Fibroblast of skin of left quadriceps (primary cell): ENCODE measurements at places on chromosomes 2 and 18.

DNA sequence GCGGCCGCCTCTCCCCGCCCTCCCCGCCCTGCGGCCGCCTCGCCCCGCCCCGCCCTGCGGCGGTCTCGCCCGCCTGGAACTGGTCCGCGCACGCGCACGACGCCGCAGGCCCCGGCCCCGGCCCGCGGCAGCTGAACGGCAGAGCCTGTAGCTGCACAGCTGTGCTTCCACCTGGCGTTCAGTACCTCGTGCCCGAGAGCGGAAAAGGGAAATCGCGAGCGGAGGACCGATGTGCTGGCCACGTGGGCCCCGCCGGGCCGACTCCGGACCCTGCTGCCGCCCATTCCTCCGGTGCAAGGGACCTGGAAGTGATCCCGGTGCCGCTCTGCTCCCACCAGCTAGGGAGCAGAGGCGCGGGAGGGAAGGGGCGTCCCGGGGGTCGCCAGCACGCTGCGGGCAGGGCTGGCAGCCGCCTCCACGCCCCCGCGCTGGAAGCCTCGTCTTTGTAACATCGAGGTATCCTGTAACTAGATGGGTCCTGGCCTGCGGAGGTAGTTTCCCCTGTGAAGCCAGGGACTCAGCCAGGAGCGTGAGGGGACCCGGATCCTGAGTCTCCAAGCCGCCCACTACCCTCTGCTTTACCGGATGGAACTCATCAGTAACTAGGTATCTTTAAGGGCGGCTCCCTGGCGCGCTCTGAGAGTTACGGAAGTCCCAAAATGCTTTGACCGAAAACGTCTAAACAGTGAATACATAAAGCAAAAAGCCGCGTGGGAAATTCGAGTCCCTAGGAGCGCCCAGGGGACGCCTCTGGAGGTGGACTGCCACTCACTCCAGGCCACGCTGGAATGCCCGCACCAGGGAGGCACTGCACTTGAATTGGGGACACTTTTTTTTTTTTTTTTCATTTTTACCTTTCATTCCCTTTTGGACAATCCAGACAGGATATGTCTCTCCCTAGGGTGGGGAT, 704 bp upstream of the ODC1 start:
- DNase-seq = no peak

DNA sequence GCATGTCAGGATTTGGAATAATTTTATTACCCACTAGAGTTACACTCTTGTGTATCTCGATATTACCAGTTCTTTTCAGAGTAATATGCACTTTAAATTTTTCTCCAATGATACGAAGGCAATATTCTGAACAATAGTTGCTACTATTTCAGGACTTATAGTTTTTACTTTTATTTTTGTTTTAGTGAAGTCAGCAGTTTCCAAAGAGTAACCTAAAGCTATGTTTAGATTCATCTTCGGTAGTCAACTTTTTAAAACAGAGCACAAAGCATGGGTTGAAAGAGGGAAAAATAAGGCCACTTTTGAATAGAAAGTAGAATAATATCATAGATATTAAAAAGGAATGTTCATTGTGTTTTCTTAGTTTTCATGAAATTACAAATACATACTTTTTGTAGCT, 532.7 kb downstream of the CPS1 start:
- no peak for DNase-seq

DNA sequence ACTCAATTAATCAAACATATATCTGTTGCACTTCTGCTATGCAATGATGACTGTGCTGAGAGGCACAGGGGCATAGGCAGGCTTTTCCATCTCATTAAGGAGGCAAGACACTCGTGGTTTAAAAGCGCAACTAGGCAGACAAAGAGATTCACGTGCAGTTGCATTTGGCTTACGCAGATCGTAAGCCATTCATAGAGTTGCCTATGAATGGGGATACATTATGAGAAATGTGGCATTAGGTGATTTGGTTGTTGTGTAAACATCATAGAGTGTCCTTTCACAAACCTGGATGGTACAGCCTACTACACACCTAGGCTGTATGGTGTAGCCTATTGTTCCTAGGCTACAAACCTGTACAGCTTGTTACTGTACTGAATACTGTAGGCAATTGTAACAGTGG, 284.7 kb downstream of the DCC start:
- DNase-seq = no peak

DNA sequence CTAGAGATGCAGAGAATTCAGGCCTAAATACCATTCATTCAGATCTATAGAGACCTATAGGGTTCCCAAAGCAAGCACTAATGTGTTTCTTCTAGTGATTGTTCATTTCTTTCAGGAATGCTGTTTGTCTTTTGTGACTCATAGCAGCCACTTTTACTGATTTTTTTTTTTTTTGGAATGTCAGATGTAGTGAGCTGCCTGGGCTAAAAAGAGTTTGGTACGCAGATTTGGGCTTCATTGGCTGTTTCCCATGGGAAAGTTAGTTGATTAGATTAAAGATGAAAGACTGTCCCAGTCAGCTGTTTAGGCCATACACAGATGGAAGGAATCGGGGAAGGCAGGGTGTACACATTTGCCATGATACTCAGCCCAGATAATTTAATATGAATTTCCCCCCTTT, 87.6 kb downstream of the CDC42EP3 start:
- peak; percentile 58 for DNase-seq

GRCh38 chr2:130917006-130917688, 80.4 kb downstream of the ARHGEF4 start:
- no peak for DNase-seq

DNA sequence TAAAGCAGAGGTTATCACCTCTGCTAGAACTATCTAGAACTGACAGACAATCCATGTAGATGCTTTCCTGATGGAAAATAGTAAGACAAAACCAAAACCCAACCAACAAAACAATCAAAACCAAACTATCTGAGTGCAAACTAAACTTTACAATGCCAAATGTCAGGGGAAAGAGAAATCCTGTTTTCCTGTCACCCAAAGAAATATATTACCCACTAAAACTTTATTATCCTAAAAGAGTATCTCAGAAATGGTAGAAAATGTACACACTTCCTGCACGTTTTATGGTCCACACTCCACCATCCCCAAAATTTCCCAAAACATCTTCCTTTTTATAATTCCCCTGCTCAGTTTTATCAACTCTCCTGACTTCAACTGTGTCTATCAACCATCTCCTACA, 29.9 kb downstream of the SP3 start:
- DNase-seq = no peak

DNA sequence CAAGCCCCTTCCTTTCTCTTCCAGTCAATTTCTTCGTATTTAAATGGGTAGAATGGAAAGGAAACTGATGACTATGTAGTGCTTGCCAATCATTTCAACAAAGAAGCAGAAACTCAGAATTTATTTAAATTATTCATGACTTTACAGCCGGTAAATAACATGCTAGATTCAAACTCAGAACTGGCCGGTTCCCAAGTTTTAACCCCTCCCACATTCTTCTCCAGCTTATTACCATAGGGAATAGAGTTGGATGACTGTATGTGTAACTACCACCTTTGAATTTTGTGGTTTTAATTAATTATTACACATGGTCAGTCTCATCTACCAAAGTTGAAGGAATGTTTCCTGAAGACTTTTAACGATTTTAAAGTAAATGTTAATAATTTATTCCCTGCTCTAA, 819.3 kb upstream of the LRATD1 start:
- DNase-seq = no peak

- DNase-seq = no peak
Measured at GRCh38 chr2:166381-166780, 97.5 kb downstream of the SH3YL1 start.

GRCh38 chr2:124027182-124027581, 2.1 kb downstream of the CNTNAP5 start:
- DNase-seq = peak; percentile 4

DNA sequence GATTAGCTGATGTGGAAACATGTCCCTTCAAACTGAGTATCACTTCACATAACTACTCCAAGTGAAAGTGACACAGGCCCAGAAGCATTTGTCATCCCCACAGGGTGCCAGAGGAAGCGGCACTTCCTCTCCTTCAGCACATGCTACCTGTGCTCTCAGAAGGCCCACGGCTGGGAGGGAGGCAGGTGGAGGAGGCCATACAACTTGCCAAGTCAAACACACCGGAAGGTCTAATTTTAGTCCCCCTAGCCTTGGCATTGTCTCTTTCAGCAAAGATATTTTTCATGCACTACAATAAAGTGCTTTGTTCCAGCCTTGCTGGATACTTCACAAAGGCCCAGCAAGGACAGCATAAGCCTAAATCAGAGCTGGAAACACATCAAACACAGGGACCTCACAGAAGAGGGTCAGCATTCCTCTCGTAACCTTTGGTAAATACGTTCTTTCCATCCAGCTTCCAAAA, 38.0 kb downstream of the VSNL1 start:
- DNase-seq = no peak
